ENCODE measurements at places on chromosomes 5 and 9.
A peak's percentile ranks its signal among the peaks of the same experiment; 100 is the strongest.

GRCh38 chr5:146832985-146833732, 45.4 kb downstream of the PPP2R2B start:
- no peak for DNase-seq

DNA sequence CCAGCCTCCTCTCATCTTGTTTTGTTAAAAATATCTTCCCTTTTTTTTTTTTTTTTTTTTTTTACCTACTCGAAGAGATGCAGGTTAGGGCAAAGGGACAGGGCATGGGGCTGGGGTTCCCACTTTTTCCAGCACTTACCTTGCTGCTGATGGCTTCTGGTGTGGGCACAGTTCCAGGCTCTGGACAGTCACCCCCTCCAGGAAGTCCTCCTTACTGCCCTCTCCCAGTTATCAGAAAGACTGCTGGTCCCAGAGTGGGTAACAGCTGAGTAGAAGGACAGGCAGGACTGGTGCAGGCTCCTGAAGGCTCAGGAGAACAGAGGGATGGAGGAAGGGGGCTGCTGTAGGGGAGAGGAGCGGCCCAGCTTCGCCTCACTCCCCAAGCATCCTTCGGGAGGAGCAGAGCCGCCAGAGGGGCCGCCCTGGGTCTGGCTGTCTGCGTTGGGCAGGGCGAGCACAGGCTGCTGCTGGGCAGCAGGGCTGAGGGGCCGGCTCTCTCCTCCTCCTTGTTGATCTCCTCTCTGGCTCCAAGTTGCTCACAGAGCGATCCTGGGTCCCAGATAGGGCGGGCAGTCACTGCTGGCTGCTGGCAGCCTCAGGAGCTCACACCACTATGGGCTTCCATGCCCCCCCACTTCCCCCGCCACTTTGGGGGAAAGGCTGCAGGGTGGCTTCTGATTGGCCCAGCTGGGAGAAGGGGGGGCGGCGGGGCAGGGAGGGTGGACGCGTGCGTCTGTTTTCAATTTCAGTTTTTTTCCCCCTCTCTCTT, at the start of gene PDGFRB:
PDGFRB (minus strand) TSS at position 588 of the 769 bp plus-strand sequence. CDS start 18,798 bp downstream, outside the sequence.
- DNase-seq = peak; percentile 95

- DNase-seq = no peak
These were observed 48.2 kb downstream of the ADAMTS2 start for GRCh38 chr5:179297026-179297425.

DNA sequence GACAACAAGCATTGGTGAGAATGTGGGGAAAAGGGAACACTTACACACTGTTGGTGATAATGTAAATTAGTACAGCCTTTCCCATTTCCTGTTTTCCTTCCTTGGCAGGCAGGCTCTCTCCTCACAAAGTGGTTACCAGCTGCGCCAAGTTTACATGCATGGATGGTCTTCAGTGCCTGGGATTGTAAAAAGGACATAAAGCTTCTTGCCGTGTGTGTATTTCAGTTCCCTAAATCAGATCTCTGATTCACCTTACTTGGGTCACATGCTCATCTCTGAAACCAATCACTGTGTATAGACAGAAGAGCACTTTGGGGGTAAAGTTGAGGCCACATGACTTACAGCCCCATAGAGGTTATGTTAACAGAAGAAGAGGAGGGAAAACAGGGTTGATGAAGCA, 92.8 kb downstream of the CAVIN4 start:
- no peak for DNase-seq

- DNase-seq = no peak
These were observed 27.2 kb upstream of the ZFR start for GRCh38 chr5:32471784-32472183.

- DNase-seq = peak; percentile 45
These were observed 9.5 kb upstream of the GGTA1 start for GRCh38 chr9:121509180-121509579.

DNA sequence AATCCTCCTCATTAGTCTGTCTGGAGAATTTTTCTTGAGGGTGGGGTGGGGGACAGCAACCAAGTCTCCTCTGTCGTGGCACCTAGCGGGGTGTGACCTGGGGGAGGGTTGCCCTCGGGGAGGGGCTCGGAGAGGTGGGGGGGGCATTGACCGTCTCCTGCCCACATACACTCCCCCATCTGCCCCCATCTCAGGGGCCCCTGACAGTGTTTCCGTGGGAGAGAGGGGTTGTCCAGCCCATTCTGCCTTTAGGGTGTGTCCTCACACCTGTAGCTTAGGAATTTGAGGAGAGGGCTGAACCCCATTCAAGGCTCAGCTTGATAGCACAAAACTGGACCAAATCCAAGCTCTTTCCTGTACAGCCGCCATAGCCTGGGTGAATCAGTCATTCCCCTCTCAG, 5.9 kb upstream of the CXXC5 start:
- DNase-seq = no peak

DNA sequence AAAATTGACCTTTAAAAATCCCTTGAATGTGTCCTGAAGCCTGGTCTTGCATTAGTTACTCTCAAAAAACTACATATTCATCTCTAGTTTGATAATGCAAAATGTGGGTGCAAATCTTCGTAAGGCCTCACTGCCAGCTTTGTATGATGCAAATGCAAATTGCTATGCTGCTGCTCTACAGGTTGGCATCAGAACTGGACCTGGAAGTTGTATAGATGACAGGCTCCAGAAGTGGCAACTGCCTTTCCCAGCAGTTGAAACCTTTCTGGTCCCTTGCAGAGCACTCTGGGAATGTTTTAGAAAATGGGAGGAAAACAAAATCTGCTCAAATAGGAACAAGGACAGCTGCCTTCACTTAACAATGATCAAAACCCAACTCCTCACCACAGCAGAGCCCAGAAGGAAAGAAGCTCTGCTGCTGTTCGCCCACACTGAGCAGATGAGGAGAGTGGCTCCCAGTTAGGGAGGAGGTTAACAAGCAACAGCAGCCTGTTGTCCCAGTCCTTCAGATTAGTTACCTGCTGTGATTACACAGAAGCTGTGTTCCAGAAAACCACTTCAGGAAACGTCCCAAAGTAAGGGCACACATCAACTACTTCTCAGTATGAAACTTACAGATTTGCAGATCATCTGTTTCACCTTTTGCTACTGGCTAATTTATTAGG, 93.5 kb downstream of the PLPP1 start:
- peak; percentile 29 for DNase-seq

DNA sequence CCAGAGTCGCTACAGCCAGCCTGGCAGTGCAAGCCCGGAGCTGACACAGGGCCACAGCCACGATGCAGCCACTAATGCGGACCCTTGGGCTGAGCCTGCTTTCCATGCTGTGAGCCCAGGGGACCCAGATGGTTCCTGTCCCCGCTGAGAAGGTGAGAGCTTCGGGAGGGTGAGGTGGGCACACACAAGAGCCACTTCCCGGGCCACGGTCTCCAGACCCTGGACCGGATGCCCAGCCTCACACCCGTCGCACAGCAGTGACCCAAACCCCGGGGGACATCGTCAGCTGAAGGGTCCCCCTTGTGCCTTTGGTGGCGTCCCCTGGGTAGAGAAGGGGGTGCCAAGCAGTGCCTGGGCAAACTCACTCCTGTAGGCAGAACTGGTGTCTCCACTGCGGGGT, 13.4 kb downstream of the PAEP start:
- DNase-seq = no peak

DNA sequence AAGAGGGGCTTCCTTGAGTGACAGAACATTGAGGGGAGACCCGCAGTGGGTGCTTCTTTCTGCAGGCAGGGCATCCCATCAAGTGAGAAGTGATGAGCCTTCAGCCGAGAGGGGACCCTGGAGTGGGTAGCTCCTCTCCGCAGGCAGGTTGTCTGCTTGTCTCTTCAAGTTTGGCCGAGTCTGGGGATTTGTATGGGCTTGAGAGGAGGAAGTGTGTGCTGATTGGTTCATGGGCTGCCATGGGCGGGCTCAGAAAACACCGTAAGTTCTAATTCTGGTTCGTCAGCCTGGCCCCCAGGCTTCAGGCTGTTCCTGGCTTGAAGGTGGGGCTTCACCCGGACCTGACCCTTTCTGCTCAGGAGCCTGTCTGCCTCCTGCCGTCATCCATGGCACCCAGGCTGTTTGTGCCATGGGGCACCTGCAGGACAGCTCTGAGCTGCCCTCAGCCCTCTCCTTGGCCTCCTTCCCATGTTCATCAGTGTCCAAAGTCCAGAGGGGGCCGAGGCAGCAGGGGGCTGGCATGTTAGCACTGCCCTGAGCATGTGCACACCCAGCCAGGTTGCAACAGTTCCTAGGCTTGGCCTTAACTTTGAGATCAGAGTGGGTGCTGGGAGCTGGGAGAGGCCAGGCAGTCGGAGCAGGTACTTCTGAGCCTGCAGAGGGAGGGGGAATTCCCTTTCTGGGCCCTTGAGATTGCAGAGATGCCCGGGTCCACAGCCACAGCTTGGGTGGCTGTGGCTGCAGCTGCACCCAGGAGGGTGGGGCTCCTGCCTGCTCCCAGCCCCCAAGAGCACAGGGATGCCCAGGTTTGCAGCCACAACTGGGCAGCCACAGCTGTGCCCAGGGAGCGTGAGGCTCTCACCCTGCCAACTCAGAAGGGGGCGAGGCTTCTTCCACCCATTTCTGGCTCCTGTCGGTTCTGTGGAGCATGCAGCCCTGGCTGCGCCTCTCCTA, 13.5 kb upstream of the DHFR start:
- no peak for DNase-seq

- no peak for DNase-seq
These were observed 5.3 kb upstream of the CFAP95 start for GRCh38 chr9:69815313-69815712.

DNA sequence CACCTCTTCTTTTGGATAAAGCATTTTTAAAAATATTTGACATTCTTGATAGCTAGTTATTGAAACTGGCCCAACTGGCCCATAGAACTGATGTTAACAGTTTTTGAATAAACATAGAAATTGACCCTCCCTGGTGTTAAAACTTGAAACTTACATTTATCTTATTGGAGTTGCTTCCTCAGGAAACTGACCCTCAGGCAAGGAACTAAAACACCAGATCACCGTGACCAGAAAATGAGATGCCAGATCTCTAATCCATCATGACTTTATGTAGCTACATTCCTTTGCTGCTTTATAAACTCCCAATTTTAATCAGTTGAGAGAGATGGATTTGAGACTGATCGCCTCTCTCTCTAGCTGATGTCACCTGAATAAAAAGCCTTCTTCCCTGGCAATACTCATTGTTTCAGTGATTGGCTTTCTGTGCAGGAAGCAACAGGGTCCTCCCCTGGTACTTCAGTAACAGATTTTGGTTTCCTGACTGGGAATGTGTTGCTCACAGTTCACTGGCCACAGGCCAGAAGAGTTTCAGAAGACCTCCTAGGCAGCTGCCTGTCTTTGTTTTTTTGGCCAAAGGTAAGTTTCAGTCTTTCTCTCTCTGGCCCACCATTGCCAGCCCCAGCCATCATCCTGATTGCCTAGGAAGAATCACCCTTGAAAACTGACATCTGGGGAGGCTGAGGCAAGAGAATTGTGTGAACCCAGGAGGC, 212.4 kb downstream of the DTWD2 start:
- DNase-seq = no peak

DNA sequence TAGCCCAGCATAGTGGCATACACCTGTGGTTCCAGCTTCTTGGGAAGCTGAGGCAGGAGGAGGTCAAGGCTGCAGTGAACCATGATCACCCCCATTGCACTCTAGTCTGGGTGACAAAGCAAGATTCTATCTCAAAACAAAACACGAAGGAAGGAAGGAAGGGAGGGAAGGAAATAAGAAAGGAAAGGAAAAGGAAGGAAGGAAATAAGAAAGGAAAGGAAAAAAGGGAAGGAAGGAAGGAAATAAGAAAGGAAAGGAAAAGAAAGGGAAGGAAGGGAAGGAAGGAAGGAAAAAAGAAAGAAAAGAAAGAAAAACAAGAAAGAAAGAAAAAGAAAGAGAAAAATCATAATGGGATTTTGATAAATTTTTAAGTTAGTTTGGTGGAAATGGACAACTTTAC, 3.1 kb upstream of the STX17 start:
- DNase-seq = no peak

DNA sequence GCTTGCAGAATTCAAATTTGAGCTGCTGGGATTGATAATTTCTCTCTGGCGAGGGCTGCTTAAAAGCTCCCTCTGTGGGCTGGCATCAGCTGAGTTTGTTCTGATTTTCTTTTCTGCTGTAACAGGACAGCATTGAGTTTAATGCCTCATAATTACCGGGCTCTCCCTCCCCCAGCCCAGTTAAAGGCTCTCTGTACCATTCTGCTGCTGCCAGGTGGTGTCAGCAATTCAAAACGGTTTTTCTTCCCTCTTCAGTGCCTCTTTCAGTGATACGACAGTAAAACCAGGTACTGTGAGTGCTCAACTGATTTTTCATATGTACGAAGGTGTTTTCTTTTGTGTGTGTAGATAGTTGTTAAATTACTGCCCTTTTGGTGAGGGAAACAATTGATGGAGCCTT, 509.3 kb upstream of the CTNND2 start:
- no peak for DNase-seq

DNA sequence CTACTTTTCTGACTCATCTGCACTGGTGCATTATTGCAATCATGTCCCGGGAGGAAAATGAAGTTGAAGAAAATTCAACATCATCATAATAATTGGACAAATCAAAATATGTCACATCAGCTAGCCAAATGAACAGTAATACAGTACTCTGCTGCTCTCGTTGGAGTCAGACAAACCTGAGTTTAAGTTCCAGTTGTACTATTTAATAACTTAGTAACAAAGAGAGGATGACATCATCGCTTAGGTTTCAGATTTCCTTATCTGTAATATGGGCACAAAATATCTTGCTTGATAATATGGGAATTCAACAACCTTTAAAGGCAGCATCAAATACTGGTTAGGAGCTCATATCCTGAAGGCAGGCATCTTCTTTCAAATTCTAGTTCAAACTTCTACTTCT, 1248.9 kb upstream of the ACO1 start:
- no peak for DNase-seq

- no peak for DNase-seq
These were observed 381.2 kb upstream of the PDE4D start for GRCh38 chr5:60274747-60275146.

DNA sequence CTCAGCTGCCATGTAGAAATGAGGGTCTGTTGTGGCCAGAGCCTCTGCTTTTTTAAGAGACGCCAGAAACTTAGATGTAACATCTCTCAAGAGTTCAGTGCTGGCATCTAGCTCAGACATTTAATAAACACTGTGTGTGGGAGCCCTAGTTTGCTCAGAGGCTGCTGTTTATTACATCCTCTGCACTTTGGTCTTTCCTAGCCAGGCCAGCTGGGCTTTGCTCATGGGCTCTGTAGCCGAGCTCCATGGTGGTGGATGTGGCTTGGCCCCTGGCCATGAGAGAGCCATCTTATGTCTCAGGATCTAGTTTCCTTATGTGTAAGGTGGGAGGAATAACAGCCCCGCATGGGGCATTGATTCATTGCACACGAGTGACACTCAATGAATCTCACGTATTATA, 30.0 kb downstream of the ARHGEF37 start:
- peak; percentile 57 for DNase-seq

GRCh38 chr5:151101151-151101550, 20.3 kb upstream of the TNIP1 start:
- no peak for DNase-seq

DNA sequence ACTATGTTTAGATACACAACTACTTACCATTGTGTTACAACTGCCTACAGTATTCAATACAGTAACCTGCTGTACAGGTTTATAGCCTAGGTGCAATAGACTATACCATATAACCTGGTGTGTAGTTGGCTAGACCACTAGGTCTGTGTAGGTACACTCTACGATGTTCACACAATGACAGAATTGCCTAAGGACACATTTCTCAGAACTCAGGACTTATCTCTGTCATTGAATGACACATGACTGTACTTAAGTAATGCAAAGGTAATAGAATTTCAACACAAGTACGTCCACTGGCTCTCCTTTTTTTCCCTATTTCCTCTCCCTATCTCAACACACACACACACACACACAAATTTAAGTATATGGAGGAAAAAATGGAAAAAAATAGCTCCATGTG, 385.6 kb downstream of the CTNND2 start:
- DNase-seq = no peak

GRCh38 chr5:179619776-179620175, 3.7 kb downstream of the HNRNPH1 start:
- DNase-seq = no peak

GRCh38 chr5:61332851-61333320, 828 bp downstream of the ZSWIM6 start:
- DNase-seq = peak; percentile 69
